ENCODE measurements at places on chromosomes 1 and 21.
A peak's percentile ranks its signal among the peaks of the same experiment; 100 is the strongest.

GRCh38 chr1:26121854-26122773, 10.5 kb downstream of the PDIK1L start:
- no peak for DNase-seq

DNA sequence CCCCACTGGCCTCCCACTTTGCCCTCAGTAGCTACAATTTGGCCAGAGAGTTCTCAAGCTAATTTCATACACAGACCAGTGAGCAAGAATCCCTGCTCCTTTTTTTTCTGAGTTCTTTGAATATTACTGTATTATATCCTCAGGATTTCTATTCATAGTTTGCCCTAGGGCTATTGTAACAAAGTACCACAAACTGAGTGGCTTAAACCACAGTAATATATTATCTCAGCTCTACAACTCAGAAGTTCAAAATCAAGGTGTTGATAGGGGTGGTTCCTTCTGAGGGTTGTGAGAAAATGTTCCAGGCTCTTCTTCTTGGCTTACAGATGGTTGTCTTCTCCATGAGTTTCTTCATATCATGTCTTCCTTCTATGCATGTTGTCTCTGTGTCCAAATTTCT, 289.4 kb upstream of the ESRRG start:
- DNase-seq: no peak

DNA sequence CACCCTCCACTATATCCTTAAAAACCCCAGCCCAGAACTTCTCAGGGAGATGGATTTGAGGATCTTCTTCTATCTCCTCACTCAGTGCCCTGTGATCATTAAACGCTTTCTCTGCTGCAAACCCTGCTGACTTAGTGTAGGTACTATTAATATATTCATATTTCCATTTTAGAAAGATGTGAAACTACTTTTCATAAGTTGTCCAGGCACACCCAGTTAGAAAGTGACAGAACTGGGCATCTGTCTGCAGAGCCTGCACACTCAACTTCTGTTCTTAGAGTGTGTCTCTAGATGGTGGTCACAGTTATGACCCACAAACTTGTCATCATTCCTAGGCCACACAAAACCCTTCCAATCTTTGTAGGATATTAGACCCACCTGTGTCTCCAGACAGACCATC, 55.0 kb downstream of the FCRL5 start:
- DNase-seq: no peak

DNA sequence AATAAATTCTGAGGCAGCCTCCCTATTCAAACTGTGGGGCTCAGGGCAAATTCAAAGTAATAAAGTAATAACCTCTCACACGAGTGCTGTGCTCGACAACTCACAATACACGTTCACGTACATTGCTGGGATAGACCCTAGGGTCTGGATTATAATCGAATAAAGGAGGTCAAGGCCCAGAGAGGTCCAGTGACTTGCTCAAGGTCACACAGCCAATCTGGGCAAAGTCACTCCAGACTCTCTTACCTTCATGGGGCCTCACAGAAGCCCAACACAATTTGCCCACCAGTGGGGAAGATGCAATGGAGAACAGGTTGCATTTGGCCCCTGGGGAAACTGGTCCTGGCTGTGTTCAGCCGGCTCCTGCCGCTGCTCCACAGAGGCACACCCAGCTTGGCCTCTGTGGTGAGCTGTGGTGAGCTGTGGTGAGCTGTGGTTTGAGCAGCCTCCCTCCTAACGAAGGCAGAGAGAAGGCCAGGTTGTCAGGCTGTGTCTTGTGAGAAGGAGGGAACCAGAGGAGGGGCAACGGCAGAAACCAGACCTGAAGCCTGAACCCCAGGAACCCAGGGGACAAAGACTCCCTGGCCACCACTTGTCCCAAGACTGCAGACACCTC, 35.1 kb downstream of the NUAK2 start:
- no peak for DNase-seq

- DNase-seq: no peak
Measured at GRCh38 chr1:24696041-24696755, 49.0 kb upstream of the CLIC4 start.

GRCh38 chr1:220067269-220068204, 21.2 kb upstream of the EPRS1 start:
- DNase-seq: no peak

GRCh38 chr1:209755926-209756614, at the start of gene TRAF3IP3:
TRAF3IP3 (plus strand) TSS chr1:209756053; CDS start chr1:209760040, 3,987 bp downstream.
- no peak for DNase-seq

DNA sequence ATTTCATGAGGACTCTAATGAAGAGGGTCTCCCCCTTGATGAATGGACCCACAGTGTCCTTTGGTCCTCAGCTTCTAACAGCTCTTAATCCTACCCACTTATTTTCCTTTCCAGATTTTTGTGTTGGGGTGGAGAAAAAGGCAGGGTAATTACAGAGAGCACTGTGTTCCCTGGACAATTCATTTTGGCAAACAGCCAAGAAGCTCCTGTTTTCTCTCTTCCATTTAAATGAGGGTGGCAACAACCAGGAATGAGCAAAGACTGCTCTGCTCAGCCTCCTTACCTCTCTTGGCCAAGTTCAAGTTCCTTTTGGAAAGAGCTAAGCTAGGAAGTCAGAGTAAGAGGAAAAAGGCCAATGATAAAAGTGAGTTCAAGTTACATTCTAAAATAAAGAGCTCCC, 11.9 kb downstream of the XKR8 start:
- DNase-seq: no peak

GRCh38 chr1:157089789-157090188, 9.8 kb downstream of the ETV3L start:
- DNase-seq: no peak

- no peak for DNase-seq
Measured at GRCh38 chr21:15543473-15543872, 186.3 kb upstream of the USP25 start.

DNA sequence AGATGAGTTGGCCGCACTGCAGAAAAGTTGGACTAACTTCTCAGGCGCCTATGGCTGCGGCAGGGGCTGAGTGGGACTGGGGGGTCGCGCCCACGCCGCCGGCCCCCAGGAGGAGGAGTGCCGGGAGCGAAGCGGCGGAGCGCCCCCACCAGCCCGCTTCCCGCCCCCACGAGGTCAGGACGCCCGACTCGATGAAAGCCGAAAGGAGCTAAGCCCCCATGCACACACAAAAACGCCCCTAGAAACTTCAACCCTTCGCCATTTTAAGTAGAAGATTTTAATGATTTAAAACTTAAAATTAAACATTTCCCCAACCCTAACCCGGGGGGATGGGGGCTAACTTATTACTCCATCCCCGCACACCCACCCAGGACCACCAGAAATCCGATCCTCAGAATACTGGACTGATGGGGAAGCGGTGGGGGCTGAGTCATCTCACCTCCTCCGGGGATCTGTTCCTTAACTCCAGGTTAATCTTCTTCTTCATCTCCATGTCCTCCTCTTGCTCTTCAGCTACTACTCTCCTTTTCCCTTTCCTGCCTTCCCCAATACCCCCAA, 539 bp downstream of the ANP32E start:
- no peak for DNase-seq

- DNase-seq: no peak
Measured at GRCh38 chr1:24409535-24409934, 4.0 kb downstream of the STPG1 start.

- no peak for DNase-seq
Measured at GRCh38 chr1:60832367-60832766, 250.0 kb upstream of the NFIA start.

DNA sequence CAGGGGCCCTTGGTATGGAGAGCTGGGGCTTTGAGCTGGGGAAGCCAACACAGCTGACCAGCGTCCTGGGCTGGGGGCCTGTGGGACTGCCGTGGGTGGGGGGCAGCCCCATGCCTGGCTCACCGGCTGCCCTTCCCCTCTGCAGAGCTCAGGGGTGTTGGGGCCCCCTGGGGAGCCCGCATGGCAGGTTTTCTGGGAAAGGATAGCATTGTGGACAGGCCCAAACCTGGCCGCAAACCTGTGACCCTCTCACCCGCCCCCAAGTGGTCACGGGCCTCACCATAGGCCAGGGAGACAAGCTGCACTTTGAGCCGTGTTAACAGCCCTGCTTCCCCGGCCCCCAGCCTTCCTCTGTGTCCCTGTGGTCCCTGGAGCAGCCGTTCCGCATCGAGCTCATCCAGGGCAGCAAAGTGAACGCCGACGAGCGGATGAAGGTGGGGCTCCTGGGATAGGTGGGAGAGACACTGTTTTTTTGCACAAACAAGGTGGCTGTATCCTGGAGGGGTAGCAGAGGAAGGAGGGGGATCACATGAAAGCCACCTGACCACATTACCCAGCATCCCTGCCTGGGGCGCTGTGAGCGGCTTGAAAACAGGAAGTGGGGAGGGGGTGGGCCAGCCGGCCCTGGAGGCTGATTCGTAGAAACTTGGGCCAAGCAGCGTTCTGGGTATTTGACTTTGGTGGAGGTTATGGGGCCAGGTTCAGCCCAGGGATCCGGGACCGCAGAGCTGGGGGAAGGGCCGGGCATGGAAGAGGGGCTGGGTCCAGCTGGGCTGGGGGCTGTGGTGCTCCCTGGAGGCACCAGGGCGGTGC, 65.9 kb downstream of the PIK3CD start:
- no peak for DNase-seq

- no peak for DNase-seq
Measured at GRCh38 chr1:47865881-47866535, 131.2 kb downstream of the TRABD2B start.

- peak; percentile 21 for DNase-seq
Measured at GRCh38 chr1:119008483-119009311, 20.6 kb upstream of the TBX15 start.

DNA sequence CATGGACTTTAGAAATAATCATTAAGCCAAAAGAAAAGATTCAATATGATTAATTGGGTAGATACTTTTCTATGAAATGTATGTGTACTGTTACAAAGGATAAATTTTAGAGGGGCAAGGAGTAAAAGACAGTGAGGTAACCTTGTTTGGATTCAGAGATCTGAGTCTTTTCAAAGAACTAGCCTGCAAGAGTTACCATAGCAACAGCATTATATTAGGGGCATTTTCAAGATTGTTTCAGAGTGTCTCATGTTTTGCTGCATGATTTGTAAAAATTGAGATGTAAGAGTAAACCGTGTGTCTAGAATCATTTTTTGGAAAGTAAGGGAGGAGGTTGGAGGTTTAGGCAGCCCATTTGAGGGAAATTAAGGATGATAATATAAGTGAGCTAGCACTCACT, 70.6 kb upstream of the KIAA1614 start:
- DNase-seq: no peak

DNA sequence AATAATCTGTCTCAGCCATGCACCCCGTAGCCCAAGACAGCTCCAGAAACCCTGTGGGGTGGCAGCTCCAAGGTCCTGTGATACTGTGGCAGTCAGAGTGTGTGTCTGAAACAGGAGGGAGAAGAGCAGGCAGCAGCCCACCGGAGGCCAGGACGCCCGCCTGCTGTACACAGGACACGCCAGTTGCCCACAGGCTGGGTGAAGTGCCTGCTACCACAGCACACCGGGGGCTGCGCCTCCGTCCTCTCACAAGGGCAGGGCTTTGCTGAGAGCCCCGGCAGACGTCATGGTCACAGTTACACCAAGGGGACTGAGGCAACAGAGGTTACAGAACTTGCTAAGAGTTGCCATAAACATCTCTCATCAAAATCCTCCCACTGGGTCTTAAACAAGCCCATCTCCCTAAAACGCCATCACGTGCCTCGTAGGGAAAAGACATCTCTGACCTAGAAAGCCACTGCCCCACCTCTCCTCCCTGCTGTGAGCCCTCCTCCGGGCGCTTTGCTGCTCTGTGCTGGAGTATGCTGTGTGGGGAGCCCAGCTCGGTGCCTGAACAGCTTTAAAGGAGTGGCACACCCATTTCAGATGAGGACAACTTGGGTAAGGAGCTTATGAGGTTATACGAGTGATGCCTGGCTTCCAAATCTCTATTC, 5.3 kb downstream of the C1orf174 start:
- DNase-seq: no peak

GRCh38 chr1:101317590-101317989, 80.8 kb downstream of the S1PR1 start:
- no peak for DNase-seq

All from NCI-H1694 (cell line).